Osteocyte (in vitro differentiated cells): ENCODE measurements at places on chromosomes 5 and 9. TPM values are rescaled to one million over a fixed set of nuclear protein-coding genes. Genes with fewer than 3 reads are reported as not detected.

The GNA14 gene
- not detected in 2 replicates for total RNA-seq

The GRIA1 gene
- 48.1 and 48.8 TPM in 2 replicates for total RNA-seq

The PCDHA2 gene
- 0.99 and 1.6 TPM in 2 replicates for total RNA-seq

The SLC25A48 gene
- total RNA-seq = not detected in 2 replicates

The CLTA gene
- 260 and 281 TPM in 2 replicates for total RNA-seq

The TMEM174 gene
- not detected in 2 replicates for total RNA-seq
